ENCODE measurements at places on chromosomes 5 and 9. TPM values are rescaled to one million over a fixed set of nuclear protein-coding genes. Genes with fewer than 3 reads are reported as not detected.
A peak's percentile ranks its signal among the peaks of the same experiment; 100 is the strongest.

Gene PCDHA6
- not detected for polyA plus RNA-seq

DNA sequence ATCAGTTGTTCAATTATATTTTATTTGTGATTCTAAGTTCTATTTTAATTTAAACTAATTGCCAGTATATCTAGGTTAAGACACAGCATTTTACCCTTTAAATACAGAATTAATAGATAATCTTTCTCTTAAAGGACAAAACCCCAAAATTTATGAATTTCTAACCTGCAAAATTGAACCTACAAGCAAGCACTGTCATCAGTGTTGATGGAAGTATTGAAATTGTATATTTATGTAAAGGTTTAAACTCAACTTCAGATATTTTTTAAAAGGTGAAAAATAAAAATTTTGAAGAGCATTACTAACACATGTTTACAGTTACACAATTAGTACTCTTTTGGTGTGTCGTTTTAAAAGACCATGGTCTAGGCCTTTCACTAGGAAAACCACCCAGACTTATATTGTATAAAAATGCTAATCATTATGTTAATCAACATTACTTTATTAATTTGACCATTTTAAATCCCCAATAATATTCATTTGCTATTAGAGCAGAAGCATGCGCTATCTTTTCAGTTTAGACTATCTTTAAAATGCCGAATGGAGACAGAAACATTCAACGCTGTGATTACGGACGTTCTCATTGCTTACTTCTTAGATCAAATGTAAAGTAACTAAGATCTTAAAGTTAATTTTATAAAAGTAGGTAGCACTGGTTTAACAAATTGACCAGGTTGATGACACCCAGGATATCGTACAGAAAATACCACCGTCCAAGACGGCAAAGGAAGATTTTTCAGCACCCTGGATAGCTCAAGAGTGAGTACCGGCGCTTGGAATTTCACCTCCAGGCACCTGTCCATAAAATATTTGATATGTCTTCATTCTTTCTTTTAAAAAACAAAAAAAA lies 3.2 kb downstream of the OTP start:
- no peak overlapping the region for H3K27ac ChIP-seq
- no peaks in the 10 kb centered on the region for H3K36me3 ChIP-seq
- H3K4me3 ChIP-seq: no peak overlapping the region
- H3K27me3 ChIP-seq: peaks cover 3% of the 10 kb centered on the region

Gene SEMA4D
- 22.3 TPM for polyA plus RNA-seq

- no peak overlapping the region for H3K4me3 ChIP-seq
- no peak overlapping the region for H3K27ac ChIP-seq
- peak; percentile 34 for DNase-seq
- H3K36me3 ChIP-seq: no peaks in the 10 kb centered on the region
- H3K4me1 ChIP-seq: no peaks in the 10 kb centered on the region
- H3K27me3 ChIP-seq: no peaks in the 10 kb centered on the region
Measured at GRCh38 chr5:110872200-110872599, 133.4 kb downstream of the SLC25A46 start.

Gene CCDC192
- not detected for polyA plus RNA-seq

- H3K27me3 ChIP-seq: no peaks in the 10 kb centered on the region
- peak overlapping the region; percentile 76 for H3K27ac ChIP-seq
- no peak overlapping the region for H3K4me3 ChIP-seq
- DNase-seq: no peak
- peaks cover 37% of the 10 kb centered on the region for H3K4me1 ChIP-seq
Measured at GRCh38 chr9:127155314-127155960, 33.0 kb upstream of the ANGPTL2 start.

Gene PWWP2A
- polyA plus RNA-seq: 5.5 TPM

Gene UBAP2
- 18.1 TPM for polyA plus RNA-seq

- no peak for DNase-seq
- H3K27me3 ChIP-seq: no peaks in the 10 kb centered on the region
- peaks cover 6% of the 10 kb centered on the region for H3K36me3 ChIP-seq
Measured at GRCh38 chr5:136193322-136193935, 467 bp upstream of the SMIM32 start.

Gene ZDHHC11
- 0.51 TPM for polyA plus RNA-seq

- no peak for DNase-seq
- H3K4me3 ChIP-seq: no peak overlapping the region
- H3K4me1 ChIP-seq: peaks cover 3% of the 10 kb centered on the region
- no peaks in the 10 kb centered on the region for H3K27me3 ChIP-seq
- no peaks in the 10 kb centered on the region for H3K36me3 ChIP-seq
Measured at GRCh38 chr9:110536822-110537221, 42.7 kb downstream of the SVEP1 start.

DNA sequence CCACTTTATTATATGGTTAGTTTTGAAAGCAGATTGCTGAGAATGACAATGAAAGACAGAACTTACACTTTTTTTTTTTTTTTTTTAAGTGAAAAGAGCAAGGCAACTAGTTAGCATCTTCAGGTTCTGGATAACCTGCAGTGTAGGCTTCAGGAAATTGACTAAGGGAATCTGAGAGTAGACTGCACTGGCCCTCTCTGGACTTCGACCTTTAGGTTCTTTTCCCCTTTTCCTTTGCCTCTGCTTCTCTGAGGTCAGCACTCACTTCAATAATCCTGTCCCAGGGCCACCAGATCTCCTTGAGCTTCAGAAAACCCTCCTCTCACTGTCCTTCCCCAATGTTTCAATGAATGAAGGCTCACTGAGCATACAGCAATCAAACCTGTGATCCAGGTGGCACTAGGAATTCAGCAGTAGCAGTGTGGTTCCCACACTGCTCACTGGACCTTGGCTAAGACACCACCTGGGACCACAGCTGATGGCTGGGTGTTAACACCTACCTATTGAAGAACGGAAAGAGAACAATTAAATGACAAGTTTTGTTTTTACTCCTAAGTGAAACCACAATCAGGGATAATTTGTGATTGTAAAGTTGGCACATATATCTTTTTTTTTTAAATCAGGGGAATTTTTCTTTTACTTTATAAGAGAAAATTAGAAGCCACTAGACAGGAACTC lies 85.8 kb upstream of the IL6ST start:
- no peaks in the 10 kb centered on the region for H3K36me3 ChIP-seq
- H3K27ac ChIP-seq: no peak overlapping the region
- no peaks in the 10 kb centered on the region for H3K4me1 ChIP-seq
- H3K27me3 ChIP-seq: no peaks in the 10 kb centered on the region
- no peak overlapping the region for H3K4me3 ChIP-seq

DNA sequence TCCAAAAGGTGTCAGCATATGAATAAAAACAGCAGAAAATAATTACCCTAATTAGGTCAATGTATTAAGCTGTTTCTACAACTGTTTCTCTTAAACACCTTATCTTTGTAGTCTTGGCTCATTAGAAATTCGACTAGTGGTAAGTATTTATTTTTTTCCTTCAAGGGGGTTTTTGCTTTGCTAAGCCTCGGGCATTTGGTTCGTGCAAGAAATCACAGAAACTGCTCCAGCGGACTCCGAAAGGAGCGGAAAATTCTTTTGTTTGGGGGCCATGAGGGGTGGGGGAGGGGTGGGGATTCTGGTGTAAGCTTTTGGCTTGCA lies 757 bp downstream of the ZBED3 start:
- H3K27me3 ChIP-seq: no peaks in the 10 kb centered on the region
- H3K27ac ChIP-seq: peak overlapping the region; percentile 87
- H3K4me3 ChIP-seq: peak overlapping the region; percentile 80
- no peak for DNase-seq
- peaks cover 6% of the 10 kb centered on the region for H3K4me1 ChIP-seq

Gene PRLR
- 0.04 TPM for polyA plus RNA-seq

Gene ADAMTSL2
- polyA plus RNA-seq: 0.29 TPM

- H3K27ac ChIP-seq: no peak overlapping the region
- H3K4me3 ChIP-seq: peak overlapping the region; percentile 98
- H3K27me3 ChIP-seq: no peaks in the 10 kb centered on the region
- no peak for DNase-seq
Measured at GRCh38 chr9:137256856-137257255, 1.7 kb downstream of the NELFB start.

Gene PTGES2
- polyA plus RNA-seq: 119 TPM

- H3K4me1 ChIP-seq: no peaks in the 10 kb centered on the region
- no peak for DNase-seq
- no peak overlapping the region for H3K27ac ChIP-seq
Measured at GRCh38 chr5:167352801-167353200, 938.6 kb upstream of the WWC1 start.

GRCh38 chr5:96633820-96634219 lies 28.4 kb upstream of the CAST start:
- no peaks in the 10 kb centered on the region for H3K36me3 ChIP-seq
- H3K27ac ChIP-seq: no peak overlapping the region
- H3K27me3 ChIP-seq: no peaks in the 10 kb centered on the region
- no peak overlapping the region for H3K4me3 ChIP-seq
- H3K4me1 ChIP-seq: peaks cover 11% of the 10 kb centered on the region

DNA sequence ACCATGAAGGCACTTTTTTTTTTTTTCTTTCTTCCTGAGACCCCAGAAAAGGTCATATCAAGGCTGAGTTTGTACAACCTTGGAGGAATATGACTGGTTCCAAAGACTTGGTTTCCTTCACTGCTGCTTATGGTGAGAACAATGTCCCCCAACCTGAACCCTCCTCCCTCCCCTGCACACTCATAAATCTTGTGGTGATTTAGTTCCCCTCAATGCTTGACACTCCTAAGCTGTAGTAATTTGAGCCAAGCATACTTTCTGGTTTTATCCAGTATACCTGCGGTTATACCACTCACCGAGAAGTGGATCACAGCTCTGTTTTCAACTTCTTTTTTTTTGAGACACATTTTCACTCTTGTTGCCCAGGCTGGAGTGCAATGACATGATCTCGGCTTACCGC lies 149.9 kb upstream of the KLF4 start:
- no peaks in the 10 kb centered on the region for H3K36me3 ChIP-seq
- H3K4me3 ChIP-seq: no peak overlapping the region
- peaks cover 17% of the 10 kb centered on the region for H3K4me1 ChIP-seq
- no peaks in the 10 kb centered on the region for H3K27me3 ChIP-seq
- DNase-seq: no peak

- H3K27ac ChIP-seq: no peak overlapping the region
- DNase-seq: no peak
- H3K36me3 ChIP-seq: no peaks in the 10 kb centered on the region
- H3K4me3 ChIP-seq: no peak overlapping the region
- no peaks in the 10 kb centered on the region for H3K27me3 ChIP-seq
Measured at GRCh38 chr9:121242219-121242958, 25.6 kb upstream of the GSN start.

Gene CD14
- 4.9 TPM for polyA plus RNA-seq

DNA sequence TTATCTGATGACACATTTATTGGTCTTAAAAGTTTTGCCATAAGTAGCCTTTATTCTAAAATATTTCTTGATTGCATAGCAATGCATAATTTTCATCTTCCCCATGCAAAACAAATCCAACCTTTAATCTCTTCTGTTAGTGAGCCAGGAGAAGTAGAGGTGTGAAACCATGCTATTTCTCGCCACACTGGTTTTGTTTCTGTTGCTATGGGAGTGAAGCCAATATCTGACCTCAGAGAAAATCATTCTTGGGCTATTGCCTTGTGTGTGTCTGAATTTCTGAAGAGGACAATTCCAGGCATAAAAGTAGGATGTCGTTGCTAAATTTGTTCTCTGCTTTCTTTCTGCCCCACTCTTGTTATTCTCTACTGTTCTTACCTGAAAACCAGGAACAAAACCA lies 183.6 kb downstream of the PTTG1 start:
- H3K27me3 ChIP-seq: no peaks in the 10 kb centered on the region
- H3K4me3 ChIP-seq: no peak overlapping the region
- no peak for DNase-seq
- no peaks in the 10 kb centered on the region for H3K36me3 ChIP-seq

DNA sequence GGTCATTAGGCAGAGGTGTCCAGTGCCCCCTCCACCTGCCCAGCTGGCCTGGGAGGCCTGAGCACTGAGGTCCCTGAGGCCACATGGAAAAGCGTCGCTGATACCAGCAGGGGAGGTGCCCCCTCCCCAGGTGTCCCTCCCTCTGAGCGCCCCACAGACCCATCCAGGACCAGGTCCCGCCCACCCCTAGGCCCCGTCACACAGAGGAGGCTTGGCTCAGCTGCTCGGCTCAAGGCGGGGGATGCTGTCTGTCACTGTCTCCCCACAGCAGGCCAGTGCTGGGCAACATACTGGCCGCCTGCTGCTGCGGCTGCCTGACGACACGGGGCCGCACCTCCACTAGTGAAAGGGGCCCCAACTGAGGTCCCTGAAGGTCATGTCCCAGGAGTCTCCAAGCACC lies 71.7 kb downstream of the VAV2 start:
- no peak for DNase-seq
- no peaks in the 10 kb centered on the region for H3K36me3 ChIP-seq
- peaks cover 24% of the 10 kb centered on the region for H3K27me3 ChIP-seq
- H3K27ac ChIP-seq: no peak overlapping the region

DNA sequence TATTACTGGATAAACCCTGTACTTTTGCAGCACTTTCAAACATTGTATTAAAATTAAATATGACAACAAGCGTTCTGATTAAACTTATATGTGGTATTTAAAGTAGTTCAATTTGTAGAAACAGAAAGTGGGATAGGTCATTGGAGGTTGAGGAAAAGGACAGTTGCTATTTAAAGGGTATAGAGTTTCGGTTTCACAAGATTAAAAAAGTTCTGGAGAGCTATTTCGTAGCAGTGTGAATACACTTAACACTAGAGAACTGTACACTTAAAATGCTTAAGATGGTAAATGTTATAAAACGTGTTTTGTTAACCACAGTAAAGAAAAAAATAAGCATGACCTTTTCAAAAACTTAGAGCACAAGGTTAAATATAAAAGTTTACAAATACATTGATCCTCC lies 382.1 kb downstream of the BRINP1 start:
- no peaks in the 10 kb centered on the region for H3K36me3 ChIP-seq
- DNase-seq: no peak
- H3K4me1 ChIP-seq: peaks cover 26% of the 10 kb centered on the region
- no peak overlapping the region for H3K4me3 ChIP-seq
- peak overlapping the region; percentile 58 for H3K27ac ChIP-seq
- H3K27me3 ChIP-seq: no peaks in the 10 kb centered on the region

DNA sequence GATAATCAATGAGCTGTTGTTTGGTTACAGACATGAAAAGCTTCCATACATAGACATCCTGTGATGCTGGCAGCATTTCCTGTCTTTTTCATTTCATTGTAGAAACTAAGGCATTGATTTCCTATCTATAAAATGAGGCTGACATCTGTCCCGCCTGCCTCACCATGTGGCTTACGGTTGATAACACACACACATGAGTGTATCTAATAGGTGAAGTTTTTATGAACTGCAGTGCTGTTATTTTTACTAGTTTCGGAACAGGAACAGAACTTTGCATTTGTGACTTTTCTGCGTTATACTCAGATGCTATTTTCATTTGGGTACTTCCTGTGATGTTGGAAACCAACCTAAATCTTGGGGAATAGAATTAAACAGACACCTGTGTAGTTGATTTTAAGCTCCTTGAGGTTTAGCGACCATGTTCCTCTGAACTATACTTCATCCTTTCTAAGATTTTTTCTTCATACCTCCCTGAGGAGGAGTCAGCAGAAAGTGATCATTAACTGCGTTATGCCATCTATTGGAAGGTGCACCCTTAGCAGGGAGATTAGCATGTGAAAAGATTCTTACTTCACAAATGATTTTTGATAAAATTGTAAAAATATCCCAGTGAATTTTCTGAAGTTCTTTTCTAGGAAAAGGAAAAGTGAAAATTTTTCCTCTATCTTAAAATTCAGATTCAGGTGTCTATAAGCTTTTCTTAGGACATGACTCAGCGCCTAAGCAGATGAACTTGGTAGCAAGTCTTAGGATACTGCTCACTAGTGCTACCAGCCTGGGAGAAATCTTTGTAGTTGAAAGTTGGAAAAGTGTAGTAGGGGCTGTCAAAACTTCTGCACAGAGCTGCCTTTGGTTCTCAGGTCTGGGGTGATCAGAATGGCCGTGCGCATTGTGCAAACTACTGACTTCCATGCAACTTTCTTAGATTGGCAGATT lies 134.5 kb downstream of the TRIO start:
- no peak for DNase-seq
- no peaks in the 10 kb centered on the region for H3K36me3 ChIP-seq
- H3K27ac ChIP-seq: no peak overlapping the region
- peaks cover 52% of the 10 kb centered on the region for H3K4me1 ChIP-seq

GRCh38 chr5:180825768-180826525 lies 23.3 kb upstream of the MGAT1 start:
- DNase-seq: peak; percentile 58
- no peaks in the 10 kb centered on the region for H3K27me3 ChIP-seq
- H3K27ac ChIP-seq: peak overlapping the region; percentile 25
